Activated CD4-positive, alpha-beta T cell treated with anti-CD3 and anti-CD28 coated beads, Interleukin-2, amount 10 ng/mL, durations not matched to agents 24 days and 14 days (primary cell): ENCODE measurements at places on chromosomes 12 and 14.

- DNase-seq = no peak
These were observed 26.2 kb downstream of the PRKAB1 start for GRCh38 chr12:119694111-119694510.

DNA sequence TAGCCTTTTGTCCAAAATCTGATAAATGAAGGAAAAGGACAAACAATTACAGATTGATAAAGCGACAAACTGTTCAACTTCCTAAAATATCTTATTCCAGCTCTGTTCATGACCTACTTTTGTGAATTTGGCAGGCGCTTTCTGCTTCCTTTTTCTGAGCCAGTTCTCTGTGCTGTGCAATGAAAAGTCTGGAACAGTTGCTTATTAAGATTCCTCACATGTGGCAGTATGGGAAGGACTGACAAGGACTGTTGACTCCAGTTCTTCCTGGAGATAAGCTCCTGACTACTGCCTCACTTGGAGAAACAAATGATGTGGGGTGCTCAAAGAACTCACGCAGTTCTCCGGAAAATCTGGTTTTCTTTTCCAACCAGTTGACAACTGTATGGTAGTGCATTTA lies 58.3 kb upstream of the ANP32D start:
- DNase-seq = no peak

GRCh38 chr14:31568161-31568560 lies 7.0 kb downstream of the NUBPL start:
- peak; percentile 29 for DNase-seq

DNA sequence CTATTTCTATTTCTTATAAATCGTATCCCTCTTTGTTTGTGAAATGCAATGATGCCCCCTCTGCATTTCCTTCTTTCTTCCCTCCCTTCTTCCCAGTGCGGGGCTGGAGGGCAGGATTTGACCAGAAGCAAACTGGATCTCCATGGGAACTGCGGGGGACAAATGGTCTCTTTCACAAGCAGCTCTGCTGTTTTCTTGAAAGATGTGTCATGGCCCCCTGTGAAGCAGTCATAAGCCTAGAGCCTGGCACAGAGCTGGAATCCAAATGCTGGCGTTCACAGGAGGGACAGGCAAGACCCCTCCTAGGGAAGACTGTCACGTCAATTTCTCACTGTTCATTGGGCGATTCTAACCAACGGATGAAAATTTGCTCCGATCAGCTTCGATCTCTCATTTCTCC lies 203.5 kb upstream of the NOS1 start:
- no peak for DNase-seq

DNA sequence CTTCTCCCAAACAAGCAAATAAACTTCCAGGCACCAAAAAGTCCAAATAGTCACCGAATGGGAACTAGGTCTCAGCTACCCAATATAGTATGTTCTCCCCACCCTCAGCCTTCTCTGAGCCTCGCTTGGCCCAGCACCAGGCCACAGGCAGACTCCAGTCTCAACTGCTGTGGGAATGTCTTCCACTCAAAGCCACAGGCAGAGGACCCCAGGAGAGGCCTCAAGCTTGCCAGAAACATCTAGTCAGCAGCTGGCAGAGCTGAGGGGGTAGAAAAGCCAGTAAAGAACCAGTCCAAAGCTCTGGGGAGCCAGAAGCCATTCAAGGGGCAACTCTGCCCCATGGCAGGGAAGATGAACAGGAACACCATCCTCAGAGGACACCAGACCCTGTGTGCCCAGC lies 41.8 kb downstream of the FMNL3 start:
- no peak for DNase-seq

- no peak for DNase-seq
These were observed 54.6 kb downstream of the ZC3H14 start for GRCh38 chr14:88617479-88617878.

DNA sequence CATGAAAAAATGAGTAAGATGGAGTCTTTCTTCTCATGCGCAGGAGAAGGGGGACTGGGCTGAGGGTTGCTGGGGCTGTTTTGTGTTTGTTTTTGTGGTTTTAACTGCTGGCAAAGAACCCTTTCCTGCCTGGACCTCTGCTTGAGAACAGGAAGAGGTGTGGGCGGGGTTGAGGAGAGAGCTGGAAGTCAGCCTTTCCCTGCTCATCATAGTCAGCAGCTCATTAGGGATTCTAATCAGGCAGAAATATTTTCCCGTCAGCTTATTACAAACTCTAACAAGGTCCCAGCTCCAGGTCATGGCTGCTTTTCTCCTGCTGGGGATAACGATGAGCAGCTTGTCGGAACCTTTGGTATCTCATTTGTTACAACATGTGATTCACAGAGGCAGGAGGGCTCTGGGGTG lies 185.0 kb upstream of the NRXN3 start:
- DNase-seq = no peak
